ENCODE measurements at places on chromosomes 2 and 18.

DNA sequence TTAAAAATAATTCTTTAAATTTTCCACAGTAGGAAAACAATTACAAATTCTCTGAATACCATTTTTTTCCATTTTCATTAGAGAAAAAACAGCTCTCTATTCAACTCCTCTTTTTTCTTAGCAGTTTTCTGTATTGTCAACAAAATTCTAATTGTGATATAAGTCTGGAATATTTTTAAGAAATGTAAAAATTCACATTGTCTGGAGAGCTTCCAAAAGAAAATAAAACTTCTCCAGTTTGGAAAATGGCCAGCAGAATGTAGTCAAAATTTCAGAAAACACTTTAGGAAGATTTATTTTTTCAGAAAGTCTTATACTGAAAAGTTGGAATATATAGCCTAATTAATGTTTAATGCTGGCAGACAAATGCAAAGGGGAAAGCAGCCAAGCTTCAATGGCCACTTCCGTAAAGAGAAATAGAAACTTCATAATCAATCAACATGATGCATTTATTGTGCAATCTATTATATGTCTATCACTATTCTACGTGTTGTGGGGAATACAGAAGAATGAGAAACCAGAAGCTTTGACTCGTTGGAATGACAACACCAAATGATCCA is 733.2 kb upstream of the PKDCC start:
- no peak for DNase-seq

DNA sequence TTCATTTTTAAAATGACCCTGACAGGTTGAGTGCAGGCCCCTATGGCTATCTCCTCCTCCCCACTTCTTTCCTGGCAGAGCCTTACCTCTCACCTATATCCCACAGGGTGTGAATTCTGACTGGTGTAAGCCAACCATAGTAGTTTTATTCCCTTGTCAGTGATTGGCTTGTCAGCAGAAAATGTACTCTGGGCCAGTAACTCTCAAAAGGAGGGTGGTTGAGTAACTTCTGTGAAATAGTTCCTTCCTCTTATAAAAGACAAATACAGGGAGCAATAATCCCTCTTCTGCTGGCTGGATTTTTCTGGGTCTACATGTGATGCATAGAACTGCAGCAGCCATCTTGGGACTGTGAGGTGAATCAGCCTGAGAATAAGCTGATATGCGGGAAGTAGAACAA is 83.4 kb downstream of the RAPH1 start:
- no peak for DNase-seq

DNA sequence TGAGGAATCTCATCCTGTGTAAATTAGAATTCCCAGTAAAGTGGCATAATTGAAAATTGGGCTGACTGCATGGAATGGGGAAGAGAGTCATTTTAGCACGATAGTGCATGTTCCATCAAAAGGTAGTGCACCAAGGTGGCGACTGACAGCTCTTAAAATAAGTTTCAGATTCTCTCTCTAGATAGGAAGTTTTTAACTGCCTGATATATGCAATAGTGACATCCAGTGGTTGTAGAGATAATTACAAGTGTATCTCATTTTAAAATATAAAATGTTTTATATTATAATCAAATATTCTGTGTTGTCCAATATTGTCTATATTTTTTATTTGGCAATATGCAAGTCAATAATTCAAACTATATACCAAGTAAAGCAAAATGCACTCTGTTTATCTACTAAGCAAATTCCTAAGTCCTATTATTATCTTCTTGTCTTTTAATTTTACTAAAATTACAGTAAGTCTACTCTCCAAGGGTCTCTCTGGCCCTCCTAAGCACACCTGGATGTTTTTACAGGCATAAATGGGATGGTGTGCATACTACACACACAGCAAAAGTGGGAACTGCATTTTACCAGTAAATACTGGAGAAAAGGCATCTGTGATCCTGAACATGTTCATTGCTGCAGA is 397.7 kb upstream of the HNRNPA3 start:
- no peak for DNase-seq

- no peak for DNase-seq
These were observed 24.8 kb upstream of the LMAN1 start for GRCh38 chr18:59383851-59384250.

DNA sequence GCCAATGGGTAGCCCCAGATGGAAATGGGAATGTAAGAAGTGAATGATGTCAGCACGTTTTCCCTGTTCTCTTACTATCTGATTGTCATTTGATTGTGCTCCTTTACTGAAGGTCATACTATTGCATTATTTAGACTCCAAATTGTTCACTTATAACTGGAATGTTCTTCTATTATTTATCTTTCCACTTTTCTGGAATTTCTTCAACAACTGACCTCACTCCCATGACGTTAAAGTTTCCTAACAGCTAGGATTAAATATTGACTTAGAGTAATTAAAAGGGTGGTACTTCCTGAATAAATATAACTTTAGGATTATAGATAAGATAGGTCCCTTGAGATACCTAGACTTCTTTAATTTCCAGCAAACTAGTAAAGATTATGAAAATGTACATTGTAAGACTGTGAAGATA is 10.9 kb upstream of the GULP1 start:
- no peak for DNase-seq

- no peak for DNase-seq
These were observed 28.9 kb upstream of the ARHGEF4 start for GRCh38 chr2:130807659-130808385.

Measured in stimulated activated CD8-positive, alpha-beta memory T cell treated with anti-CD3 and anti-CD28 coated beads, Interleukin-4, amount 100 ng/mL, for 1 hour (primary cell).